ENCODE measurements at places on chromosomes 16 and 17.

GRCh38 chr17:57144567-57144966, 59.5 kb downstream of the AKAP1 start:
- DNase-seq, result no peak

DNA sequence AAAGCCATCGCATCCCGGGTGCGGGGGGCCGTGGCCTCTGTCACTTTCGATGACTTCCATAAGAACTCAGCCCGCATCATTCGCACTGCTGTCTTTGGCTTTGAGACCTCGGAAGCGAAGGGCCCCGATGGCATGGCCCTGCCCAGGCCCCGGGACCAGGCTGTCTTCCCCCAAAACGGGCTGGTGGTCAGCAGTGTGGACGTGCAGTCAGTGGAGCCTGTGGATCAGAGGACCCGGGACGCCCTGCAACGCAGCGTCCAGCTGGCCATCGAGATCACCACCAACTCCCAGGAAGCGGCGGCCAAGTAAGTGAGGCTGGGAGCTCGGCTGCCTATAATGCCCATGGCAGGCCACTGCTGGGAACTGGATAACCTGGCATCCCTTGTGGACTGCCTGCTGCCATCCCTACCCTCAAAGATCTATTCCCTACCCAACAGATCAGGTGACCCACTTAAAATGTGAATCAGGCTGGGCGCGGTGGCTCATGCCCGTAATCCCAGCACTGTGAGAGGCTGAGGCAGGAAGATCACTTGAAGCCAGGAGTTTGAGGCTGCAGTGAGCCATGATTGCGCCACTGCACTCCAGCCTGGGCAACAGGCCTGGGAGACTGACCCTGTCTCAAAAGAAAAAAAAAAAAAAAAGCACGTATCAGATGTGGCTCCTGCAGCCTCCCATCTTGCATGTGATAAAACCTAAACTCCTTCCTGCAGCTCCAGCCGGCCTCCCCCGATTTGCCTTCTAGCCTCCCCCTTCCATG, 18.3 kb downstream of the CDIPT start:
- no peak for DNase-seq

DNA sequence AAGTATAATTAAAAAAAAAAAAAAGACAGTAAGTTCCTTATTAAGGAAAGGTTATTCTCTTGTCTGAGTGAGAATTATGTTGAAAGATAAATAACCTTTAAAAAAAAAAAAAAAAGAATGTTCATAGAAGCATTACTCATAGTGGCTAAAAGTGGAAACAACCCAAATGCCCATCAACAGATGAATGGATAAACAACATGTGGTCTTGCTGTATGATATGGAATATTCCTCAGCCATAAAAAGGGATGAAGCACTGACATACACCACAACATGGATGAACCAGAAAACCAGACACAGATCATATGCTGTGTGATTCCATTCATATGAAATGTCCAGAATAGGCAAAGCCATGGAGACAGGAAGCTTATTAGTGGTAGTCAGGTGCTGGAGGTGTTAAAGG, 9.2 kb upstream of the CCNF start:
- DNase-seq, result no peak

GRCh38 chr17:59897090-59897489, 4.2 kb downstream of the RPS6KB1 start:
- DNase-seq, result no peak

- DNase-seq, result no peak
These were observed 46.7 kb downstream of the WNT3 start for GRCh38 chr17:46771561-46772474.

DNA sequence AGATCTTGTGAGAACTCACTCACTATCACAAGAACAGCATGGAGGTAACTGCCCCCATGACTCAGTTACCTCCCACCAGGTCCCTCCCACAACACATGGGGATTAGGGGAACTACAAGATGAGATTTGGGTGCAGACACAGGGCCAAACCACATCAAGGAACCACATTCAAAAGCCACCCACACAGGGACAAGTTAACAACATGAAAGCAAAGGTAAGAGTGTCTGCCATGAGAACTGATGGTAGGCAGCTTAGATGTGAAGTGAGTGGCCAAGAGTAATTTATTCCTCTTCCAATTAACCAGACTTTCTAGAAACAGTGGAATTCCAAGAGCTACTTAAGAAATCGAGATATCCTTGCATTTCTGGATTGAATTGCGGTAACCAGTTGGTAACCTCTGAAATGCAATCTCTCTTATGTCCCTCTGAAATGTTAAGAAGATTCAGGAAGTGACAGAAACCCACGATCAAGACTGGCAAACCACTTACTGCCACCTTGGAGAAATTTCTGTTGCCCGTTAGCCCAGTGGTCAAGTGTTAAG, 167.4 kb upstream of the CACNG5 start:
- DNase-seq, result no peak

GRCh38 chr16:14199624-14200023, 128.5 kb downstream of the MRTFB start:
- DNase-seq, result no peak

- DNase-seq, result no peak
These were observed 527 bp downstream of the EIF5A start for GRCh38 chr17:7307686-7308624.

- no peak for DNase-seq
These were observed 150.3 kb downstream of the ASIC2 start for GRCh38 chr17:33142705-33143299.

DNA sequence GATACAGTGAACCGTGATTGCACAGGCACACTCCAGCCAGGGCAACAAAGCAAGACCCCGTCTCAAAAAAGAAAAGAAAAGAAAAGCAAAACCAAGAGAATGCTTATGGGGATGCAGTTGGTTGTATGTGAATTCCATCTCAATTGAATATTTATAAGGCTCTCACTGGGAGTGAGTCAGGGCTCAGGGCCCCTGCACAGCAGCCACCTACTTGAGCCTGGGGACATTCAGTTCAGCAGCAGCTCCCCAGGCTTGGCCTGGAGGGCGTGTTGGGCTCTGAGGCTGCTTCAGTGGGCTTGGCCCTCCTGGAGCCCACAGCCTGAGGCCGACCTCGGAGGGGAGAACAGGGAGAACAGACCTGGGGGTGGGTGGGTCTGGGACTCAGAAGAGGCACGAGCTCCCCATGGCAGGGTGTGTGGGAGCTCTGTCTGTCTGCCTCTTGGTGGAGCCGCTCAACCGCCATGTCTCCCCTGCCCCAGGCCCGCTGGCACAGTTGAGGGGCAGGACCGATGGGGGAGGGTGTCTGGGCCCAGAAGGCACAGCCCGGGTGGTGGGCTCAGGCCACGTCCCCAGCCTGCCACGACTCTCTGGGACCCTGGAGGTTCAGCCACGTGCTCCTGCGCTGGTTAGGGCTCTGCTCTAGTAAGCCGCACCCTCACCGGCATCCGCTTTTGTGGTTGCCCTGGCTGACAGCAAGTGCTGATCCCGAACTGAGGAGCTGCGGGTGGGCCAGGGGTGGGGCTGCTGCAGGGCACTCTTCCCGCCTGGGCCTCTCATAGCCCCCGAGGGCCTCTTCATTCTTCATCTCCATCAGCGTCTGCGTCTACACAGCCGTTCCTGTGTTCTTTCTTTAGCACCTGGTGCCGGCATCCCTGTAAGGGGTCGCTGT, 24.8 kb downstream of the ZFPM1 start:
- no peak for DNase-seq

Measured in prostate gland (tissue), 2 donors.